Tibial artery (tissue), 4 donors: ENCODE measurements at places on chromosomes 5 and 9.
A peak's percentile ranks its signal among the peaks of the same experiment; 100 is the strongest.

GRCh38 chr9:108411632-108412031 is 444.2 kb downstream of the ACTL7B start:
- no peak for DNase-seq

DNA sequence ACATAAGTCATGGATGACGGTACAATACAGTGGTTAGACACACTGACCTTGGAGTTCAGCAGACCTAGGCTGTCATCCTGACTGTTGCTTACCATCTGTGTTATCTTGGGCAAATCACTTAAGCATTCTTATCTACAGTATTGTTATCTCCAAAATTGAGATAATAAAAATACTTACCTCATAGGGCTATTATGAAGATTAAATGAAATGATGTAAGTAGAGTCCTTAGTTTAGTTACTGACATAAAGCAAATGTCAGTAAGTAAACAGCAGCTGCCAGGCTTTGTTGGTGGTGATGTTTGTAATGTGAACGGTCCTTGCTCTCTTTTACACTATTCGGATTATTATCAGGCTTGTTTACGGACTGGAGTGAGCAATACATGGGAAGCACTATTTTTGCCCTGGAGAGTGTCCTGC is 107.3 kb upstream of the DPYSL3 start:
- DNase-seq = no peak

GRCh38 chr5:73387601-73388305 is 60.8 kb downstream of the FOXD1 start:
- DNase-seq = no peak

- DNase-seq = no peak
These were observed 47.7 kb downstream of the BOD1 start for GRCh38 chr5:173568703-173569102.

- no peak for DNase-seq
These were observed 20.2 kb upstream of the CDC23 start for GRCh38 chr5:138233280-138233679.

DNA sequence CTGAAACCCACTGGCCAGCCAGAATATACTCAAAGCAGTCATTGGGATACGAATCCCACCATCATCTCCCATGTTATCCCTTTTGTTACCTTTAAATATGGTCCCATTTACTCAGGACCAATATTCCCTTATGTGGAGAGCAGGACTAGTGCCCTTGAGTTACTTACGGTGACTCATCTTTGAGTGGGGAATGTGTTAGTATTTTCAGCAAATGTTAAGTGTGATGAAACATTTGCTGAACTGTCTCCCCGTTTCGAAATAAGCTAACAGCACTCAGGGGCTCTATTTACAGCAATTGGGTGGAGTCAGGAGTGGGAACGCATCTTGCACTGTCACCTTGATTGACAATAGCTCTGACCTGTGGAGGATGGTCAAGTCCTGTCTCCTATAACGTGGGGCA is 67.4 kb downstream of the CTSL start:
- no peak for DNase-seq

DNA sequence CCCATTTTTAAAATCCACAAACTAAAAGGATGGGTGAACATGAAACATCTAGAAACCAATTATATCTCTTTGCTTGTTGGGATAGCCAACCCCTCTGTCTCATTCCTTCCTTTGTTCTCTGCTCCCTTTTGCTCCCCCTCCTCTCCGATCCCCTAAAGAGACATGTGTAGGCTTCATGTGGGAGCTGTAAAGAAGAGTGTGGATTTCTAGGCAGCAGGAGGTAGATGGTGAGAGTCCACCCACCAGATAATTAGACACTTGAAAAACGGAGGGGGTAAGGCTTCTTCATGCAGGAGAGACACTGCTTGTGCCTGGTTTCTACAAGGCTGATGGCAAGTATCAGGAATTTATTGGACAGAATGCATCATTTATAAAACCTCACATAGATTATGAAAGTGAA is 27.3 kb upstream of the CFAP157 start:
- no peak for DNase-seq

DNA sequence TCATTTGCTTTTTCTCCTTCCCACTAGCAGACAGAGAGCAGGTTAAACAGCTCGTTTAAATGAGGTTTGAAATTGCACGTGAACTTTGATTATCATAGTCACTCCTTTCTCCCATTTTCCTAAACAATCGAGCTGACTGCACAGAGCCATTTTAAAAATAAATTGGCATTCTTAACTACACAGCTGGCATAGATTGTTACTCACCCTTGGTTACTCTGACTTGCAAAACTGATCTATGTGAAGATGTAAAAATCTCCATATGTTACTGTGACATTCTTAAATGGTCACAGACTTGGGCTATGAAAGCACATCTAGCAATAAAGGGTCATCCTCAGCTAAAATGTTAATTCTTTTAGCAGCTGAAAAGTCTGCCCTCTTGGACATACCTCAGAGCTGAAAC is 368.5 kb downstream of the DTWD2 start:
- no peak for DNase-seq

GRCh38 chr5:127275641-127276193 is 14.9 kb upstream of the MEGF10 start:
- no peak for DNase-seq

DNA sequence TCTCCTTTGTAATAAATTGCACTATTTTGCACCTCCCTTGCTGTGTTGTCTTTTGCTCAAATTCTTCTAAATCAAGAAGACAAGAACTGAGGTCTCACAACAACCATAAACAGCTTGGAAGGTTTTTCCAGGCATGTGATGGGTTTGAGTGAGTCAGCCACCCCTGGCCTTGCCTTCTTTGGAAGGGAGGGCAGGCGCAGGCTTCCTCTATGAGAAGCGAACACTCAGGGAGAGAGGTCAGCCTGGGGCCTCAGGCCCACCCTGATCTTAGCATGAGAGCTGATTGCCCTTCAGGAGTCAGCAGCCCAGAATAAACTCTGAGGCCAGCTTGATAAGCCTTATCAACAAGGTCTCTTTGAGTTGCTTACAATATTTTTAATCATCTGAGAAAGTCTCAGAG is 31.6 kb downstream of the S1PR3 start:
- DNase-seq = peak; percentile 75

- no peak for DNase-seq
These were observed 120.9 kb downstream of the SSBP2 start for GRCh38 chr5:81629986-81630385.

DNA sequence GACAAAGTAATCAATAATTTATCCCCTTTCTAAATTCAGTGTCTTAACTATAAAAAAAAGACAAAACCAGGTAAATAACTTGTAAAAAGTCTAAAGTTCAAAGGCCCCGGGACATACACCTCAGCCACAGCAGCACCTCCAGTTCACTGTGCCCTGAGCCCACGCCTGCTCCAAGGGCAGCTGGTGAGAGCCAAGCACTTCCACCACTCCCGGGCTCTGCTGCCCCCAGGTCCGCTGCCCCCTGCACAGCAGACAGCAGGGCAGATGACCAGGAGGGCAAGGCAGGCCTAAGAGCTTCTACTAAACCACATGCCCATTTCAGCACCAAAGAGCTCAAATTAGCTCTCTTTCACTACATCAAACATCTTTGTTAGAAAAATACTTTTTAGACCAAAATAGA is 91.9 kb downstream of the CAMSAP1 start:
- DNase-seq = peak; percentile 11

- no peak for DNase-seq
These were observed 9.7 kb downstream of the DCANP1 start for GRCh38 chr5:135437422-135437795.

- no peak for DNase-seq
These were observed 361.3 kb downstream of the PTPRD start for GRCh38 chr9:10251490-10251889.

- DNase-seq = no peak
These were observed 14.7 kb downstream of the SLC45A2 start for GRCh38 chr5:33969572-33970452.

DNA sequence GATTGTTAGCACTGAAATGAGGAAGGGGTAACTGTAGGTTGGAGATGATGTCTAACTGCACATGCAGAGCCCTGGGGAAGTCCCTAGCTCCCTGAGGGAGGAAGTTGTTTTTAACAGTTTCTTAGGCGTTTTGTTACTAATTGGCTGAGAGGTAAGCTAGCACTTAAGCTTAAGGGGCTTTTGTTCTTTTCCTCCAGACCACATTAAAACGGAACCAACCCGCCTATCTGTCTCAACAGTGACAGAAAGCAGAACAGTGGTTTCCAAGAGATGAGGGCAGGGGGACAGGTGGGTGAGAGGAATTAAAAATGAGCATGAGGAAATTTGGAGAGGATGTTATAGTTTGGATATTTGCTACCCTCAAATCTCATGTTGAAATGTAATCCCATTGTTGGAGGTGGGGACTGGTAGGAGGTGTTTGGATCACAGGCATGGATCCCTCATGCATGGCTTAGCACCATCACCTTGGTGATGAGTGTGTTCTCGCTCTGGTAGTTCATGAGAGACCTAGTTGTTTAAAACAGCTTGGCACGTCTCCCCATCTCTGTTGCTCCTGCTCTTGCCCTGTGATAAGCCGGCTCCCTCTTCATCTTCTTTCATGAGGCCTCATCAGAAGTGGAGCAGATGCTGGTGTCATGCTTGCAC is 38.9 kb downstream of the LYRM7 start:
- DNase-seq = no peak

DNA sequence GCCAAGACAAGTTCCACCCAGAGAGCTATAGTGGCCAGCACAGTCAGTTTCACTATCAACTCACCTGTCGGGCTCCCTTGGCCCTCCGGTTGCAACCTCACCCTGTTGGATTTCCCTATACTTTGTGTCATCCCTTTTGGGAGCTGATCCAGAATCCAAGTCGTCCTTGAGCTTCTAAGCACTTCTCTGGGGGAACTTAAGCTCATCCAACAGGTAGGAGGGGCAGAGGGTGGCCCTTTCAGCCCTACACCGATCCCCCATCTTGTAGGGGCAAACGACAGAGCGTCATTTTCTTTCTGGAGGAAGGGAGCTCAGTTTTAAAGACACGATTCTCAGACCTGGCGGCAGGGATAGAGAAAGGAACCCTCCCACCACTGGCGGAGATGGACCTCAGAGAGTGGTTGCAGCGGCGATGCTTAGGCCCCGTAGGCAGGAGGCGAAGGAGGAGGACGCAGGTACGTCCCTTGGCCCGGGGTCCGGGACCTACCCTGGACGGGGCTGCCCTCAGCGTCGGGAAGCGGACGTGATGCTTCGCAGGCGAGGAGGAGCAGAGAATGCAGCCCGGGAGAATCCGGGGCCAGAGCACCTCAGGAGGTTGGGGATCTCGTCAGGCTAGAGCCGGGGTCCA is 519 bp downstream of the ZER1 start:
- no peak for DNase-seq

DNA sequence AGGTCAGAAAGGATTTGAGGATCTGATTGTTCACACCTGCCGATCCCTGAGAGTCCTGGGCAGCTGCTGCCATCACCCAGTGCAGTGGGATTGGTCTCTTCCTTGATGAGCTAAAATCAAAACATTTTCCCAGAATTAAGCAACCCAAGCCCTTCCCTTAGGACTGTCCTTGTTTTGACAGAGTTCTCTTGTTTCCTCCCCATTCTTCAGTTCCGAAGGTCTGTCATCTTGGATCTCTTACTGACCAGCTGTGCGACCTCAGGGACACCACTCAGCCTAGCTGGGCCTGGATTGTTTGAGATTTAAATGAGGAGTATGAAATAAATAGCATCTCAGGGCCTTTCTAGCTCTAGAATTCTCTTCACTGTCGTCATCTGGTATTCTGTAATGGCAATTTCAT is 90.3 kb upstream of the IQGAP2 start:
- DNase-seq = no peak

GRCh38 chr9:133945977-133946753 is 46.0 kb downstream of the VAV2 start:
- no peak for DNase-seq

GRCh38 chr5:6081727-6082210 is 296.6 kb downstream of the MED10 start:
- no peak for DNase-seq

- no peak for DNase-seq
These were observed 109.3 kb downstream of the JAKMIP2 start for GRCh38 chr5:147673266-147673665.

- no peak for DNase-seq
These were observed 74.3 kb downstream of the NIPBL start for GRCh38 chr5:36950586-36951457.

DNA sequence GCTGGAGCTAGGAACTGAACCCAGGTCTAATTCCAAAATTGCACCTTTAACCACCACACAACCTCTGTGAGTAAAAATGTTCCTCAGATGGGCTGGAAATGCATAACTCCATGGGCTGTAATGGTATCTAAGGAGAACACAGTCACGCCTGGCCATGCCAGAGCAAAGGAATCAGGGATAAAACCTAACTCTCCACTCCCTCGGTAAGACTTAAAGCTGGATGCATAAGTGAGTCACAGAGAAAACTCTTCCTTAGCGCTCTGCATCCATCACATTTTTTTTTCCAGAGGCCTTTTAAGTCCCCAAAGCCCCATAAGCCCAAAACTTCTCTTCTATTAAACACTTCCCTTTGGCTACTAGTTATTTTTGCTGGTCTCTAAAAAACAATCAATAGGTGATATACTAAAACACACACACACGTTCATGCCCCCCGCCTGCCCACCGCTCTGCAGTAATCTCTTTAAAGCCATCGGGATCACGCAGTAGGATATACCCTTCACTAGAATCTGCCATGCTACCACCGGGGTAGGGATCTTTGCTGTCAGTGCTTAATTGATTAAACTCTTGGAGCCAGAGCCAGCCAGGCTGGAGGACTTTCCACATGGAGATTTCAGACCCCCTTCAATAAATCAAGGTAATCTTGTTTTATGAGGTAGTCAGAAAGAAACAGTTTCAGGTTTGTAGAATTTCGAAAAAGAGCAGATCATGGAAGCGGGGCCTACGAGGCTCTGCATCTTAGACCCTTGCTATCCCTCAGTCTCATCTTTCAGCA is 212.9 kb downstream of the MAPKAP1 start:
- DNase-seq = no peak

- DNase-seq = peak; percentile 44
These were observed 58.8 kb upstream of the ANGPTL2 start for GRCh38 chr9:127181315-127181580.

- no peak for DNase-seq
These were observed 1.8 kb upstream of the MACROH2A1 start for GRCh38 chr5:135400866-135401265.

DNA sequence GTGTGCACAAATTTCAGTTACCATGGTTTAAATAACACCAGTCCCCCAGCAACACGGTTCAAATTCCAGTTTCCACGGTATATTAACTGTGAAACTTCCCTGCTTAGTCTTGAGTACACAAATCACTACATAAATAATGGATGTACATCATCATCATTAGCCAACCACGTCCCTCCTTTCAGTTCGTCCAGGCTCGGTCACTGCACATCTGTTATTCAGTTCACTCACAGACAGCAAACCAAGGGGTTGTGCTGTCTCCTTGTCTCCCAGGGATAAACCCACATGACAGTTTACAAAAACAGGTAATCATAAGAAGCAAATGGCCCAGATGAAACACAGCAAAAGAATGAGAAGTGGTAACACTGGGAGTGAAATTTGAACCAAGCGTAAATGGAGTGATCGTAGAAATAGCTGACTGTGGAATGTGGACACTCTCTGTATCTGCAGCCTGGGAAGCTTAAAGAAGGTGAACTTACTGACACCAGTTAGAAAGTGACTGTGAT is 61.0 kb upstream of the RAD23B start:
- no peak for DNase-seq

GRCh38 chr9:2018764-2019558 is 3.8 kb downstream of the SMARCA2 start:
- DNase-seq = no peak
